Bronchial epithelial cell (primary cell): ENCODE measurements at places on chromosomes 3 and 15. TPM values are rescaled to one million over a fixed set of nuclear protein-coding genes. Genes with fewer than 3 reads are reported as not detected.

CSTA gene
- 107 and 652 TPM in 2 replicates for total RNA-seq

MYL3 gene
- not detected in 2 replicates for total RNA-seq

SLC28A1 gene
- total RNA-seq = not detected in 2 replicates

GDPGP1 gene
- 2.0 and 2.9 TPM in 2 replicates for total RNA-seq

FSTL1 gene
- total RNA-seq = 45.3 and 45.6 TPM in 2 replicates

NANOGP8 gene
- total RNA-seq = not detected in 2 replicates

DMXL2 gene
- 14.5 and 16.1 TPM in 2 replicates for total RNA-seq

AGTR1 gene
- not detected in 2 replicates for total RNA-seq

TIGIT gene
- total RNA-seq = not detected in 2 replicates

STAB1 gene
- total RNA-seq = under 0.01 and 0.13 TPM in 2 replicates

ARPIN gene
- 4.5 and 12.9 TPM in 2 replicates for total RNA-seq

GOLGB1 gene
- total RNA-seq = 30.0 and 45.2 TPM in 2 replicates

MRAS gene
- total RNA-seq = 2.9 and 3.2 TPM in 2 replicates

CPLX3 gene
- total RNA-seq = not detected in 2 replicates

C3orf49 gene
- not detected in 2 replicates for total RNA-seq

SLC22A14 gene
- total RNA-seq = 0.26 and 0.64 TPM in 2 replicates

ATP2B2 gene
- total RNA-seq = not detected in 2 replicates

C2CD4A gene
- 0.53 and 1.3 TPM in 2 replicates for total RNA-seq

CCDC50 gene
- 57.7 and 81.5 TPM in 2 replicates for total RNA-seq
